ENCODE measurements at places on chromosomes 12 and 14.

DNA sequence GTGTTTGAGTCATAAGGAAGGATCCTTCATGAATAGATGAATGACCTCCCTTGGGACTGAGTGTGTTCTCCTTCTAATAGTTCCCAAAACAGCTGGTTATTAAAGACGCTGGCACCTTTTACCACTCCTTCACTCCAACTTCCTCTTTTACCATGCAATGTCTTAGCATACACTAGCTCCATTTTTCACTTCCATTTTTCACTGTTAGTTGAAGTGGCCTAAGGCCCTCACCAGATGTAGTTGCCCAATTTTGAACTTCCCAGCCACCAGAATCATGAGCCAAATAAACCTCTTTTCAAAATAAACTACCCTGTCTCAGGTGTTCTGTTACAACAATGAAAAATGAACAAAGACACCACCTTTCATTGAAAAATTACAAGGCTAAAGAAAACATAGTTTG is 64.7 kb downstream of the GPR65 start:
- no peak for DNase-seq

DNA sequence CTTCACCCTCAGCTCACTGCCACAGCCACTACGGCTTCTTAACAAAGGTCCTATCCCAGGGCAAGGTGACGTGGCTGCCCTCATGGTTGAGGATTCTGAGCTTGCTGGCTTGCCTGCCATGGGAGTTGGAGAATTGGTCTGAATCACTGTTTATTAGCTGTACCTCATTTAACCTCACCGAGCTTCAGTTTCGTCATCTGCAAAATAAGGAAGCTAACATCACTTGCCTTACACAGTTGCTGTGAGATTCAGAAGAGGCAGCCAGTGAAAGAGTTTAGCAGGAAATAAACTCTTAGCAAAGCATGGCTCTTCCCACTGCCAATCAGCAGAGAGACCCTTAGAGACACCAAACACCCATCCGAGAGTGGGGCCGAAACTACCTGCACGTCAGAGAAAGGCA is 90.1 kb upstream of the KCNA1 start:
- no peak for DNase-seq

DNA sequence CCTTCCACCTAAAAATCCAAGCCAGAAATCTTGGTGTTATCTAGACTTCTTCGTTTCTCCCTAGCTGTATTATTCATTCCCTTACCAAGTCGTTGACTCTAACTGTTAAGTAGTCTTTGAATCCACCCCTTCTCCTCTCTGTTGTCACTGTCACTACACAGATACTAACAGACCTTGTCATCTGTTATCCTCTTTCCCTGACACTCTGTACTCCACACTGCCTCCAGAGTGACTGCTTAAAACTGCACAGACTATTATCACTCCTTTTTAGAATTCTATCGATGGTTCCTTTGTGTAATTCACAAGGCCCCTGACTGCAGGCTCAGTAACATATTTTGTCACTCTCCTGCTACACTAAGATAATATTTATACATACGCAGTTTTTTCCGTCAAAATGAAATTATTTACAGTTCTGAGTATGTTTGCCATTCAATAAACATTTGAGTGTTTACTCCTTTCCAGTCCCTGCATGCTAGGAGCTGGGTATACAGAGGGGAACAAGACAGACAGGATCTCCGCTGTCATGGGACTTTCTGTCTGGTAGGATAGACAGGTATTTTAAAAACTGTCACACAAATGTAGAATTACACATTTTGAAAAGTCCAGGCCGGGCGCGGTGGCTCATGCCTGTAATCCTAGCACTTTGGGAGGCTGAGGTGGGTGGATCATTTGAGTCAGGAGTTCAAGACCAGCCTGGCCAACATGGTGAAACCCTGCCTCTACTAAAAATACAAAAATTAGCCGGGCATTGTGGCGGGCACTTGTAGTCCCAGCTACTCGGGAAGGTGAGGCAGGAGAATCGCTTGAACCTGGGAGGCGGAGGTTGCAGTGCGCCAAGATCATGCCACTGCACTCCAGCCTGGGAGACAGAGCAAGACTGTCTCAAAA is 3.8 kb downstream of the MARS1 start:
- no peak for DNase-seq

GRCh38 chr12:127083008-127083949 is 1183.7 kb upstream of the TMEM132C start:
- peak; percentile 68 for DNase-seq

DNA sequence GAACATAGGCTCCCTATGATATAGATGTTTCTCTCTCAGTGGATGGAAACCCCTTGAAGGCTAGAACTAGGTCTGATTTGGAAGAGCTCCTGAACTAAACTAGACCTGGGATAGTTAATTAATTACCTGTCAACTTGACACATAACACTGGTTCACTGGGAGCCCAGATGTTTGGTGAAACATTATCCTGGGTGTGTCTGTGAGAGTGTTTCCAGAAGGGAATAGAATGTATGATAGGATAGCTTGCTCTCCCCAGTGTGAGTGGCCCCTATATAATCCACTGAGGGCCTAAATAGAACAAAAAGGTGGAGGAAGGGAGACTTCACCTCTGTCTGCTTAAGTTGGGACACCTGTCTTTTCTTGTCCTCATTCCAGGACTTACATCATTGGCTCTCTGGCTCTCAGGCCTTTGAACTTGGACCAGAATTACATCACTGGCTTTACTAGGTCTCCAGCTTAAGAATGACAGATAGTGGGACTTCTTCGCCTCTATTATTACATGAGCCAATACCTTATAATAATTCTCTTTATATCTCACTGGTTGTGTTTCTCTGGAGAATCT is 194.1 kb downstream of the KTN1 start:
- DNase-seq = no peak

- no peak for DNase-seq
These were observed 110.4 kb downstream of the ETV6 start for GRCh38 chr12:11759899-11760298.

GRCh38 chr14:31083781-31084180 is 57.6 kb upstream of the STRN3 start:
- DNase-seq = no peak

DNA sequence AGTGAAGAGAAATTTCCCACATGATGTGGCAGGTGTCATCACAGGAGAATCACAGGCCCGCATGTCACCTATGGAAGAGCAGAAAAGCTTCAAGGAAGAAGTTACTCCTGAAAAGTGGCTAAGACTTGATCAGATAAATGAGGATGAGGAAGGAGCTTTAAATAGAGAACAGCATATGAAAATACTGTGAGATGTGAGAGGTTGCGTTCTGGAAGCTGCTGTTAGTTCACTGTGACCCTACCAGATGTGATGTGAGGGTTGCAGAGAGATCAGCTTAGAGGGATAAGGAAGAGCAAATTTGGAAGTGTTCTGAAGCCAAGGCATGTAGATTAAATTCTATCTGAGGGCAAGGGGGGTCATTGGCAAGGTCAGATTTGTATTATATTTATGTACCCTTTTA is 17.1 kb downstream of the ERP27 start:
- no peak for DNase-seq

GRCh38 chr12:12557733-12558132 is 4.9 kb downstream of the DUSP16 start:
- DNase-seq = no peak

GRCh38 chr14:106625186-106625585 is 1098.8 kb downstream of the TMEM121 start:
- no peak for DNase-seq

- no peak for DNase-seq
These were observed 123.6 kb downstream of the SCARB1 start for GRCh38 chr12:124739953-124740561.

DNA sequence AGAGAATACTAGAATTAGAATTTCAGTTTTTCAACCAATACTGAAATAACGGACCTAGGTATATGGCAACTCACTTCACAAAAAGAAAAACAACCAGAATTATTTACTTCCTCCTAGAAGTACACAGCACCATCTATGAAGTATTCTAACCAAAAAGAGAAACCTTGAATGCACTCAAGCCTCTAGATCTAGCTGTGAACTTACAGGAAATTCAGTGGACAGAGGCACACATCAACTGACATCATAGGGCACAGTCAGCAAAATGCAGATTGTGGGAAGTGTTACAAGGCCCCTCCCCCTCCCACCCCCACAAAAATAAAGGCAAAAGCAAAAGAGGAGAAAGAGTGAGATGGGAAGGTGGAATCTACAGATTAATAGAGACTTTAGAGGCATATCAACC is 102.4 kb downstream of the TMTC1 start:
- no peak for DNase-seq

GRCh38 chr14:105197211-105197641 is 16.1 kb upstream of the NUDT14 start:
- no peak for DNase-seq

DNA sequence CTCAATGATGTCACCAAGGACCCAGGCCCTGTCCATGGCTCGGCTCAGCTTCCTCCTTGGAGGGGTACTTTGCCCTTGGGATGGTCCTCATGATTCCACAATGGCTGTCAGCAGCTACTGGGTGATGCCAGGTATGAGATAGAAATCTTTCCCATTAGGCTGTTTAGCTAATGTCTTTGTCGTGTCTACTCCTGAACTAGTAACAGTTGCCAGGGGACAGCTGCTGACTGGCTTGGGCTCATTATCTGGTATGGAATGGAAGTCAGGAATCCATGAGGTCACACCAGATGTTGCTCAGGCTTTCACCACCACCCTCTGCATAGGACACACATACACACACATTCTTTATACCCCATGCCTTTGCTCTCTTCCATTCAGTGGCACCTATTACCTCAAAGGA is 9.2 kb downstream of the PRPH start:
- no peak for DNase-seq

DNA sequence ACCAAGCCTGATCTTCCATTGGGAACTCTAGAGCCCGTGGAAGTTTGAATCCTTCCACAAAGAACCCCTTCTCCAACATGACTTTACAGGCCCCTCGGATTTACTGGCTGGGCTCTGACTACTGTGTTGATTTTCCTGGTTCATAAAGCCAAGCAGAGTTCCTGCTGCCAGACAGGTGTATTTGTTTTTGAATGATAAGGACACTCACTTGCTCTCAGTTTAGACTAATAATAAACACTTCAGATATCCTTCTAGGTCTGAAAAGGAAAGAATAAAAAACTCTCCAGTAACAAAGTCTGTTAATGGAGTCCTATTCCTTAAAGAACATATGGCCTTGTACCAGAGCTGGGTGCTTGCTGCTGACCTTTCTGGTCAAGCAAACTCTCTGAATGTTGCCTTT is 31.0 kb downstream of the SIX1 start:
- peak; percentile 98 for DNase-seq

DNA sequence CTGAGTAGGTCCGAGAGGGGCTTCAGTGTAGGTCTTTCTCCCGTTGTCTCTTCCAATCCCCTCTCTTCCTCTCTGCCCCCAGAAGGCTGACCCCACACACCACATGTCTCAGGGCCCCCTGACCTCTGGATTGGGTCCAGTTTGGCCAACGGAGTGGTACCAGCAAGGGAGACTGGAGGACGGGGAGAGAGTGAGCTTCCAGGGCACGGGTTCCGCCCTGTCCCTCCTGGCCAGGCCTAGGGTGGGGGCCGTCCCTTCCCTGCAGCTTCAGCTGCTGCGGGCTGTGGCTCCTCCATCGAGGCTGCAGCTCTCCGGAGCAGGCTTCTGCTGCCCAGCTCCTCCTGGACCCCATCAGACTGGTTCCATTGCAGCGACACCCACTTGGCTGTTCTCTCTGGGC is 17.4 kb downstream of the FZD10 start:
- no peak for DNase-seq

DNA sequence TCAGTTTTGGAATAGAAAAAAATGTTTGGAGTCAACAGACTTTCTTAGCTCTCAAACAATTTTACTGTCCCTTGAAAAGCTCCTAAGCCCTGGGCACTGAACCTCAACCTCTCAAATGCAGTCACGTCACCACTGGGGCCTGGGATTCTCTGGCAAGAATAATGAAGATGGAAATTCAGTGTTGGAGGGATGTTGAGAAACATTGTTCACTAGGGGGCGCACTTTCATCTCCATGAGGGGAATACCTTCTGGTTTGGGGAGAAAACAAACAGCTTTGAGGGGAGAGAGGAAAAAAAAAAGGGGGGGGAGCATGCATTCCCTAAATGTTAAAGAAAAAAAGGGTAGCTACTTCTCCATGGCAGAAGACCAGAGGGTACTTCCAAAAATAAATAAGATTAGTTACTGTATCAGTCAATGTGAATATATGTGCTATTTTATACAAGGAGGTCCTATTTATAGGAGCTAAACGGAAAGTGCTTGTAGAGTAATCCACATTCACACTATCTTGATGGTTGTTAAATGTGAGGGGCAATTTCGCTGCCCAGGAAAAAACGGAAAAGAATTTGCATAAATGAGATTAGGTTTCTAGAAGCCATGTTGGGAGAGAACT is 5.8 kb upstream of the TBPL2 start:
- DNase-seq = peak; percentile 40

- DNase-seq = no peak
These were observed 40.8 kb downstream of the DYRK2 start for GRCh38 chr12:67689385-67689784.

GRCh38 chr12:72471806-72472205 is 199.6 kb downstream of the TRHDE start:
- no peak for DNase-seq

- no peak for DNase-seq
These were observed 44.3 kb downstream of the CYP46A1 start for GRCh38 chr14:99728231-99728920.

DNA sequence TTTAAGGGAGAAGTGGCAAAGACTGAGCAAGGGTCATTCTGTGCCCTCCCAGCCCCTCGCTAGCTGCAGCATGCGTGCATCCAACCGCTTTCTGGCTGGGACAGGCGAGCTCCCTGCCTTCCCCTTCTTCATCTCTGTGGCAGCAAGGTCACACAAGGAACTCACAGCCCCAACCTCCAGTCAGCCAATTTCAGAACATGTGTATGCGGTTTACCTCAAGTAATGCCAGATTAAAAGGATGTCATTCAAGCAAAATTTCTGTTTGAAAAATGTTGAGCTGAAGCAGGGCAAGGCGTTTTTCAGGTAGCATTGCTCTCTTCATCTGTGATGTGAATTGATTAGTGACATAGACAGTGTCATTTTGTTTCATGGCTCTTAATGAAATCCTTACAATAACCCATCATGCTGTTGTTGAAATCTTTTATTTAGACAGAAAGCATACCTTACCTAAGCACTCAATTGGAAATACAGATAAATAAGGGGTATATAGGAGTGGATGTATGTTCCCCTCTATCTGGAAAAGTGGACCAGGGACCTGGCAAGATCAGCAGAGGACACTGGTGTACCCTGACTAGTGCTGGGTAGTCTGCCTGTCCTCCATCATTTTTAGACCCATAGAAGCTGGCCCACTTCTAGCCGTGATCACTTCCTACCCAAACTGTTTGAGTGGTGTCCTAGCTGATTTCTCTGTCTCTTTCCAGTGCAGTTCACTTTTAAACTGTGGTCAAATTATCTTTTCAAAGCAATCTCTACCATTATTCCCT is 82.8 kb upstream of the NEDD1 start:
- DNase-seq = no peak

- no peak for DNase-seq
These were observed 76.7 kb upstream of the RFLNA start for GRCh38 chr12:124218243-124218560.

DNA sequence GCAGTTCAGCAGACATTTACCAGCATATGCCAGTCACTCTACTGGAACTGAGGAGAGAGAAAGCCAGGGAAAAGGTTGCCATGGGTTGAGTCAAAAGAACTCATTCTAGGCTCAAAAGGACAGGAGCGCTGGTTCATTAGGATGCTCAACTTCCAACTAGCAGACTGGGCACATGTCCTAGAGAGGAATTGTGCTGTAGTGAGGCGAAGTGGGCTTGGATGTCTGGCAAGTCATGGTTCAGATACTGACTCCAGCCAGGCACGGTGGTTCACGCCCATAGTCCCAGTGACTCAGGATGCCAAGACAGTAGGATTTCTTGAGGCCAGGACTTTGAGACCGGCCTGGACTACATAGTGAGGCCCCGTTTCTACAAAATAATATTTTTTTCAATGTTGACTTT is 281.5 kb downstream of the CACNA1C start:
- DNase-seq = no peak
